ENCODE measurements at places on chromosomes 1 and 21. TPM values are rescaled to one million over a fixed set of nuclear protein-coding genes. Genes with fewer than 3 reads are reported as not detected.

Gene SYT14
- total RNA-seq: not detected

Gene NDUFS2
- total RNA-seq: 102 TPM

DNA sequence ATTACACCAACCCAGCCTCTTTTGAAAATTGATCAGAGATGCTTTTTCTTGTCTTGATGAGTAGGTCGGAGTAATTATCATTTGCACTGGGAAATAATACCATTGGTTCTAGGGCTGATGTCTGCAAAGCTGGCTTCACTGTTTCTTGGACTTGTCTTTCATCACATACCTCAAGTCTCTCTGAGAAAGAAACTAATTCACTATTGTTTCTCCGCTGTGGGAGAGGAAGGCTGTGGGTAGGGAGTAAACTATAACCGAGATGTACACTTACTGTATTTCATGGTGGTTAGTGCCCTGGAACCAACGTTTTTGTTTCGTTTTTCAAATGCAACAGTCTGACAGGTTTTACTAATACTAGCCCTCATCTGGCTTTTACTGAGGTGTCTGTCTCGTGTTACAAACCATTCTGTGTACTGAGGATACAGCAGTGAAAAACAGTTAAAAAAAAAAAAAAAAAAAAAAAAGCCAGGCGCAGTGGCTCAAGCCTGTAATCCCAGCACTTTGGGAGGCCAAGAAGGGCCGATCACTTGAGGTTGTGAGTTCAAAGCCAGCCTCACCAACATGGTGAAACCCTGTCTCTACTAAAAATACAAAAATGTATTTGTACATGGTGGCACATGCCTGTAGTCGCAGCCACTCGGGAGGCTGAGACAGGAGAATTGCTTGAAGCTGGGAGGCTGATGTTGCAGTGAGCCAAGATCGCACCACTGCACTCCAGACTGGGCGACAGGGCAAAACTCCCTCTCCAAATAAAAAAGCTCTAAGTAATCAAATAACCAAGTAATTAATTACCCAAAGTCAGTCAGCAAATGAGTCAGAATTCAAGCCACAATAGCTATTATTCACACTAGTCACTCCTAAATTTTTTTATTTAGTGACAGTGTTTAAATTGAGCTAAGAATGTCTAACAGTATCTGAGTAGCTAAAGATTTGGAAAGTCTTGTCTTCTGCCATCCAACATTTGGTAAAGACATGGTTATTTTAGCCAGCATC is 23.3 kb downstream of the TOMM20 start:
- no peaks in the 10 kb centered on the region for H3K4me1 ChIP-seq
- no peaks in the 10 kb centered on the region for H3K36me3 ChIP-seq
- DNase-seq: no peak
- no peak overlapping the region for H3K4me3 ChIP-seq
- H3K27ac ChIP-seq: no peak overlapping the region
- H3K27me3 ChIP-seq: no peaks in the 10 kb centered on the region

DNA sequence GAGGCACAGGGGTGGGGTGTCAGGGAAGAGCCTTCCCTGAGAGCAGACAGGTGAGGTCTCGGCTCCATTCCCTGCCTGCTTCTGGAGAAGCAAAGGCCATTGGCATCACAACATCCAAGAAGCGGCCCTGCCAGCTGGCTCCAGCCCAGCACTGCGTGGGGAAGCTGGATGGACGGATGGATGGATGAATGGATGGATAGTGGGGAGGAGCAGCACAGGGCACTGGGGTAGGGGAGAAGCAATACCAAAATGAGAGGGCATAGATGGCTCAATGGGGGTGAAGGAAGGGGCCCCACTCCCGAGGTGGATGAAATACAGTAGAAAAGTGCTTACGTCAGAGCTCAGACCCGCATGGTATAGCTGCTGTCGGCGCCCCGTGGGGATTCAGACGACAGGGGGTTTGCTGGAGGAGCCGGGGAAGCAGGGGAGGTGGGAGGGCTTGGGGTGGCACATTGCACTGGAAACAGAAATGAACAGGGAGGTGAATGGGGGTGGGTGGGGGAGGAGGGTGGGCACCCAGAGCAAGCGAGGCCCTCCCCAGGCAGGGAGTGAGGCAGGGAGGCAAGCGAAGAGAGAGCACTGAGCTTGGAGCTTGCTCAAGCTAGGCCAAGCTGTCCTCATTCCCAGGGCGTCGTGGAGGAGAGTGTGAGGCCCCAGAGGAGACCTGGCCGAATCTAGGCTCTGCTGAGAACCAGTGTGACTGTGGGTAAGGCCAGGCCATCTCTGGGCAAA is 9.5 kb upstream of the GOLT1A start:
- H3K36me3 ChIP-seq: peaks cover 4% of the 10 kb centered on the region
- no peak for DNase-seq
- H3K4me3 ChIP-seq: no peak overlapping the region
- no peak overlapping the region for H3K27ac ChIP-seq
- peaks cover 4% of the 10 kb centered on the region for H3K4me1 ChIP-seq
- H3K27me3 ChIP-seq: no peaks in the 10 kb centered on the region

DNA sequence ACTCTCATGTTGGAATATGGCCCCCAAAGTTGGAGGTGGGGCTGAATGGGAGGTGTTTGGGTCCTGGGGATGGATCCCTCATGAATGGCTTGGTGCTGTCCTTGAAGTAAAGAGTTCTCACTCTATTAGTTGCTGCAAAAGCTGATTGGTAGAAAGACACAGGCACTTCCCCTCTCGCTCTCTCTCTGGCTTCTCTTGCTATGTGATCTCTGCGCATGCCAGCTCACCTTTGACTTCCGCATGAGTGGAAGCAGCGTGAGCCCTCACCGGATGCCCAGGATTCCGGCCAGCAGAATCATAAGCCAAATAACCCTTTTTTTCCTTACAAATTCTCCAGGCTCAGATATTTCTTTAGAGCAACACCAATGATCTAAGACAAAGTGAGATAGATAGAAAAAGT is 20.9 kb upstream of the CCSAP start:
- no peak overlapping the region for H3K27ac ChIP-seq
- DNase-seq: no peak
- H3K36me3 ChIP-seq: no peaks in the 10 kb centered on the region

- no peaks in the 10 kb centered on the region for H3K36me3 ChIP-seq
- H3K27ac ChIP-seq: no peak overlapping the region
- peak overlapping the region; percentile 39 for H3K4me3 ChIP-seq
- DNase-seq: no peak
These were observed 2.0 kb downstream of the GPR88 start for GRCh38 chr1:100539836-100540536.

DNA sequence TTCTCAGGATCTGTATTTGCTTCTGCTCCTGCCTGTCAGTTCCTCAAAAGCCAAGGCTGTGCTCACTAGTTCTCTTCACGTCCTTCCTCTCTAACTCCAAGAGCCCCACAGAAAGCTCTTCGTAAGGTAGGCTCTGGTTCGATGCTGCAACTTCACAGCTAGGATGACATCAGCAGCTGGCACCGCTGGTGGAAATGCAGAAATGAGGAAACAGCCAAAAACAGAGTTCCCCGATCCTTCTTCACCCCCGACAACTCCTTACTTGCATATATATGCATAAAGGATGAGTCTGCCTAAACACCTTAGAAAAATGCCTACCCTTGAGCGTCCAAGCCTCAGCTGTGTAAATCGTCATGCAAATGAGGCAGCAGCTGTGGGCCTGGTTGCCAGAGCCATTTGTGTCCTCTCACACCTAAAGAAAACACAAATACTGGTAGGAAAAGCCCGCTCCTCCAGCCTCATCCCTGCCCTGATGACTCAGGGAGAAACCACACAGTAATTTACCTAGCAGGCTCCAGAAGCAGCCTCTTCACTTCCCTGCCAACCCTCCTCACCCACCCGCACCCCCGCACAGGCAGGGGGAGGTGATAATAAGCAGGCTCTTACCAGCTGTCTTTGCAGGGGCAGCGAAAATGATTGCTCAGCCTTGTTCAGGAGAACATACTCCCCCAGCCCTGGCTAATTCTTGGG is 28.2 kb downstream of the BATF3 start:
- H3K27me3 ChIP-seq: no peaks in the 10 kb centered on the region
- no peaks in the 10 kb centered on the region for H3K4me1 ChIP-seq
- no peaks in the 10 kb centered on the region for H3K36me3 ChIP-seq

DNA sequence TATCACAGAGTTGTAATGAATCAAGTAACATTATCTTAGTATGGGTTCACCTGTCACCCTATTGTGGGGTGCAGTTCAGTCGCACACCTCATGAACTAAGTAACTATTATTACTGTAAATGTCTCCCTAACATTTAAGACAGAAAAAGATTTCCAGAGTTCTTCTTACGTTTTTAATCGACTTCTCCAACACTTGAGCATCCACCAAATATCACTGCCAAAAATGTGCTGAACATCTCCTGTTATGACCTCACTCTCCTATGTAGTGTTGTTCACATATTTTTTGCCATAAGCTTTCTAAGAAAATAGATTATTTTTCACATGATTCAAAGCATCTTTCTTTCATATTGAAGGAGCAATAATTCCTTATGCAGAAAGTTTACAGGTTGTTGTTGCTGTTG is 1.3 kb downstream of the TTLL7 start:
- H3K36me3 ChIP-seq: no peaks in the 10 kb centered on the region
- no peaks in the 10 kb centered on the region for H3K4me1 ChIP-seq
- H3K4me3 ChIP-seq: no peak overlapping the region
- H3K27me3 ChIP-seq: no peaks in the 10 kb centered on the region

Measured in breast epithelium (tissue), 4 donors.